ENCODE measurements at places on chromosomes 7 and 10.

GRCh38 chr10:3846736-3847135 is 61.7 kb upstream of the KLF6 start:
- no peak for DNase-seq

DNA sequence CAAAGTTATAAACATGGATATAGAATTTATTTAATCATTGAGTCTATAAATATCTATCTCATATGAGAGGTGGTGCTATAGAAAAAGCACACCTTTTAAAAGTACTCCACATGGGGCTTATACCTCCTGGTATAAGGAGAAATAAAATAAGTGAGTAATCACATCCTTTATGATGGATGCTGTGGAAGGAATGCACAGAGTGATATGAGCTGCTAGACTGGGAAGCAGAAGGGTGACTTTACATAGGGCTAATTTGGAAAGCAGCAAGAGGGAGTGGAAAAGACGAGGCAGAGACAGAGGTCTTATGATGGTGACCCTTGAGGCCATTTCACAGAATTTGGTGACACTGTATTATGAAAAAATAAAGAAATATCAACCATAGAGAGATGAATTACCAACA is 59.4 kb upstream of the AHR start:
- DNase-seq = no peak

- no peak for DNase-seq
These were observed 21.2 kb downstream of the ALDH18A1 start for GRCh38 chr10:95635319-95635733.

GRCh38 chr7:156833312-156833711 is 59.7 kb downstream of the LMBR1 start:
- no peak for DNase-seq

DNA sequence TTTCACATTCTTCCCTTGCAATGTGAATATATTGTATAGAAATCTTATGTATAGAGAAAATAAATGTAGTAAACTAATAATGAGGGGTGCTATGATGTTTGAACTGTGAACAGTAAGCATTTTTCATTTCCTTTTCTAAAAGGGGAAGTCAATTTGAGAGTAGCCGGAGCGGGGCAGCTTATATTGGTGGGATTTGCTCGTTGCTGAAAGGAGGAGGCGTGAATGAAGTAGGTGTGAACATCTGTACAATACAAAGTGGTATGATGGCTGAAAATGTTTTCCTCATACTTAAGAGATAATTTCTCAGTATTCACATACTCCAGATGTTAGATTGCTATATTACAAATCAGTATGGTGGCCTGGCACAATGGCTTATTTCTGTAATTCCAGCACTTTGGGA is 87.1 kb downstream of the SRI start:
- DNase-seq = no peak

- DNase-seq = no peak
These were observed 303.5 kb downstream of the SFMBT2 start for GRCh38 chr10:7107285-7107684.

DNA sequence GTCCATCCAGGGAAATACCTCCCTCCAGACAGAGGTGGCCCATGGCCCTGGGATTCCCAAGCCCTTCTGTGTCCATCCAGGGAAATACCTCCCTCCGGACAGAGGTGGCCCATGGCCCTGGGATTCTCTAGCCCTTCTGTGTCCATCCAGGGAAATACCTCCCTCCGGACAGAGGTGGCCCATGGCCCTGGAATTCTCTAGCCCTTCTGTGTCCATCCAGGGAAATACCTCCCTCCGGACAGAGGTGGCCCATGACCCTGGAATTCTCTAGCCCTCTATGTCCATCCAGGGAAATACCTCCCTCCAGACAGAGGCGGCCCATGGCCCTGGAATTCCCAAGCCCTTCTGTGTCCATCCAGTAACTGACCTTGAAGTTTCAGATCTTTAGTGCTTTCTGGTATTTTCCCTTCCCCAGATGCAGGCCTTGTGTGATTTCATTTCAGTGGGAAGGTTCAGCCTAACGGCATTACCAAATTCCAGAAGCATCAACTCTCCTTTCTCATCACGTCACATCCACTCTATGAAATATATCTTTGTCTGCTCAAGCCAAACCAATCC is 28.8 kb upstream of the DIP2C start:
- no peak for DNase-seq

DNA sequence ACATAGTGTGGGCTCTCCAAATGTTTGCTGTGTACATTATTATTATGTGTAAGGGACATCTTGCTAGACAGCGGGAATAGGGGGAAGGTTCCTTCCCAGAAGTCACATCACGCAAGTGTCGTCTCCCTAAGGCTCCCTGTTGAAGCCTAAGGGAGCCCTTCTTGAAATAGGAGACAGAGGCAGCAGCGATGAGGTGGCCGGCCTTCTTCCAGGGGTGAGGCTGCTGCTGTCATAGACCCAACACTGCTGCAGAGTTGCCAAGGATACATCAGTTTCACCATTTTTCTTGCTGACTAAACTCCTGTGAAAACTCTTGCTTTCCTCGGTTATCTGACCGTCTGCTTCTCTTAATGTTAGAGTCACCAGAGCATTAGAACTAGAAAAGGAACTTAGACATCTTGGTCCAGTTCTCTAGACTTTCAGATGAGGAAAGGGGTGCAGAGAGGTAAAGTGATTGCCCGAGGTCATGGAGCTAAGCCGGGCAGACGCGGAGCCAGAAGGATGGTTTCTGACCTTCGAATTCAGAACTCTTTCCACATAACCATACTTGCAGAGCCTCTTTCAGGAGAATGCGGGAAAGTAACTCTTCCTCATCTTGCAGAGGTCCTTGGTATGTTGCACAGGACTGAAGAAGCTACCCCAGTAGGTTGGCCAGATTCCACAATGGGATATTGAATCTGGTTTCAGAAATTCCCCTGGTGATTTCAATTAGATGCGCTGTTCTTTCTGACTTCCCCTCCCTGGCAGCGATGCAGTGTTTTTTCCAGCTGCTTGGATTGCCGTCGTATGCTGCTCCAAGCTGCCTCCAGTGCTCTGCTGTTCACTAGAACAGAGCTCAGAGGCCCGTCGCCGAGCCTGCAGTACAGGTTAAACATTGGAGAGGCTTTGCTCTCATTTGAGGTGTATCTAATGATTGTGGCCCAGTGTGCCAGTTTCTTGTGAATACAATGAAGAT is 217.1 kb downstream of the CAMK1D start:
- no peak for DNase-seq

GRCh38 chr10:32350811-32351350 is 3.9 kb upstream of the EPC1 start:
- no peak for DNase-seq

DNA sequence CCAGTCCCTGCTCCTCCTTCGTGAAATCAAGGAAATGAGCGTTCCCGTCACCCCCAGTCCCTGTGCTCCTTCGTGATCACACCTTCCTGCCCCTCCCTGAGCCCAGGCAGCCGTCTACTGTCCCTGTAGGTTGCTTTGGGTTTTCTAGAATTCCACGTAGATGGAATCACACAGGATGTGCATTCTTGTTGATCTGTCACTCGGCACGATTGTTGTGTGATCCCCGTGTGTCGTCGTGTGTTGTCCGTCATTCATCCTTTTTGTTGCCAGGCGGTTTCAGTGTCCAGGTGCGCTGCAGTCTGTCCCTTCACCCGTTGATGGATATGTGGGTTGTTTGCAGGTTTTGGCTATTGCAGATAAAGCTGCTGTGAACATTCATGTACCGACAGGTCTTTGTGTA is 9.4 kb downstream of the MTG1 start:
- DNase-seq = no peak

GRCh38 chr7:5708271-5708670 is 73.2 kb downstream of the RNF216 start:
- no peak for DNase-seq

- DNase-seq = no peak
These were observed 205.3 kb downstream of the ARHGAP21 start for GRCh38 chr10:24518411-24518810.

GRCh38 chr7:36871863-36872262 is 147.6 kb upstream of the AOAH start:
- DNase-seq = no peak

All from activated CD4-positive, alpha-beta T cell treated with anti-CD3 and anti-CD28 coated beads for 4 hours (primary cell).